ENCODE measurements at places on chromosomes 6 and 20.

DNA sequence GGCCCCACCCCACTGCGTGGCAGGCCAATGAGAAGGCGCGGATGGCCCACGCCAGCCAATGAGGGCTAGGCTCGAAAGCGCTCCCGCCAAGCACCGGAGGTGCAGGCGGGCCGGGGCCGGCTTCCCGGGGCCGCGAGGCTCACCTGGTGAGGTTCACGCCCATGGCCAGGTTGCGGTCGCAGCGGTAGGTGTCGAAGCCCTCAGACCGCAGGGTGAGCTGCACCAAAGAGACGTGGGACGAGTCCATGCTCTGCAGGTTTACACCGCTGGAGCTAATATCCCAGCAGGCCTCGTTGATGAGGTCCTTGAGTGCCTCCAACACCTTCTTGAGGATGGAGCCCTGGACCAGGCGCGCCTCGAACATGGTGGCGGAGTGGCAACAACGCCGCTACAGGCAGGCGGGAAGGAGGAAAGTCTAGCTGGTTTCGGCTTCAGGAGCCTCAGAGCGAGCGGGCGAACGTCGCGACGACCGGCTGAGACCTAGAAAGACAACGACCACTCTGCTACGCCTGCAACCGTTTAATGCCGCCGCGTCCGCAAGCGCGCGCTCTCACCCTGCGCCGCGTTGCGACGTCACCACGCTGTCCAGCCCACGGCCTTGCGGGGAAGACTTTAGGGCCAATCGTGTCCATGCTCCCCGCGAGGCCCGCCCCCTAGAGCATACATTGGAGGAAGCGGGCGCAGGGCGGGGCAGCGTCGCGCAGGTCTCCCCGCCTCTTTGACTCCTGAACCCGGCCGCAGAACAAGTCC, at the start of gene PCNA:
Gene PCNA, minus strand, starts transcription at position 524 of the 750 bp plus-strand sequence. Its CDS starts 160 bp downstream, at position 364.
- peak; percentile 95 for DNase-seq

DNA sequence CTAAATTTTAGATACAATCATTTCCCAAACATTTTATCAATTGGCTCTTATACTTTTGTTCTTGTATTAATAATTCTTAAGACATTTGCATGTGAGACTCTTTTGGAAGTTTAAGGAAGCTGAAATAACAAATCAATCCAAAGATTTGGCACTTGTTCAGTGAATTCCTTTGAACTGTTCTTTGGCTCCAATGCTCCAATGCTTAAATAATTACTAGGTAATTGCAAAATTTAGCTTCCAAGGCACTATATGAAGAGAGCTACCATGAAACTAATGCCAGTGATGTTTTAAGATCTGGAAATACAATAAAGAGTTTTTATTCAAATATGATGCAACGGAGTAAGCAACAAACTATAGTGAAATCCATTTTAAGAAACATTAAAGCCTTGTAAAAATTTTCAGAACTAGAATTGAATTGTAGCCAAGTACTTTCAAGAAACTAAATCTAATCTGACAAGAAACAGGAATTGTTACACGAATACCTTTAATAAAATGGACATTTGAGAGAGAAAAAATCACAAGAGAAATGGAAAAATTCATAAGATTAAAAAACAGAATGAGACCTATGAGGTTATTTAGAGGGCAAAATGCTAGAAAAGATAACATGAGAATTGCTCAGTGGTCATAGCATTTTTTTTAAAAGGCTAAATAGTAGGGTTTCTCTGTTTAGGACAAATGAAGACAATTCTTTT, 43.6 kb upstream of the SMLR1 start:
- DNase-seq, result no peak

- DNase-seq, result no peak
Measured at GRCh38 chr20:64036346-64037198, 590 bp downstream of the C20orf204 start.

- DNase-seq, result no peak
Measured at GRCh38 chr6:154414021-154414813, 57.6 kb upstream of the IPCEF1 start.

- DNase-seq, result no peak
Measured at GRCh38 chr20:24459733-24460132, 9.7 kb upstream of the SYNDIG1 start.

Data from stimulated activated CD4-positive, alpha-beta T cell treated with anti-CD3 and anti-CD28 coated beads, Interleukin-12 subunit alpha, Interleukin-12 subunit beta, amount 100 ng/mL, for 4 hours (primary cell).